ENCODE measurements at places on chromosomes 5 and 9.

DNA sequence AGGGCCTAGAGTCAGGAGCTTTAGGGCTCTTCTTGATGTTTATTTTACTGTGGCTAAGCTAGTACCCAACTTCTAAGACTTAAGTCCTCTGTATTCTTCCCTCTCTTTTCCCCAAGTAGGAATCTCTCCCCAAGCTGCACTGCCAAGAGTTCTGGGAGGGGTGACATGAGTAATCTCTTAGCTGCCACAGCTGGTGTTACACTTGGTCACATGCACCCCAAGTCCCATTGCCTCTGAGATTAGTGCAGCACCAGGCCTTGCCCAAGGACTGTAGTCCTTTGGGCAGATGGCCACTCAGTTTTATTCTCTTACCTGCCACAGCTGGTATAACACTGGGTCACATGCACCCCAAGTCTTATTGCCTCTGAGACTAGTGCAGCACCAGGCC lies 114.7 kb upstream of the RIOK2 start:
- ATAC-seq = no peak

DNA sequence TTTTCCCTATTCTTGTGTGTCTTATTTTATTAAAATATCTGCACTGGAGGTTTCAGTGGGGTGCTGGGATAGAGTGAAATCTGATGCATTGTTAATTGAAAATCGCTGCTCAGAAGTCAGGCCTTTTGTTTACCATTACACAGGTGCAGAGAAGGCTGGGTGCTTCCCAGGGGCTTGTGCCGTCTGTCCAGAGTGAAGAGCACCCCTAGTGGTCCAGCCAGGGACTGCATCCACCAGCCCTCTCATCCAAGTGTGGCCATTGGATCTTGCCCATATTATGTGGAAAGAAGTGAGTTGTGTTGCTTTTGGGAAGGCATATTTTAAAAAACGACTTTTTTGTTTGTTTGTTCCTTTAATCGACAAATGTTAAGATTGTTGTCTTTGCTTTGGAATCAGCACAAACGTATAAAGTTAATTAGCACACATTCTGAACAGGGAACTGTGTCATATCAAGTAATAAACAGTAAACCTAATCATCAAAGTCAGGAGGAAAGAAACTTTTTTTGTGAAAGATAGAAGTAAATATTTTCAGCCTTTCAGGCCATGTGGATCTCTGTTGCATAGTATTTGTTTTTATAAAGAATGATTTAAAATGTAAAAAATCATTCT lies 315.6 kb downstream of the MTRR start:
- peak; percentile 90 for ATAC-seq

DNA sequence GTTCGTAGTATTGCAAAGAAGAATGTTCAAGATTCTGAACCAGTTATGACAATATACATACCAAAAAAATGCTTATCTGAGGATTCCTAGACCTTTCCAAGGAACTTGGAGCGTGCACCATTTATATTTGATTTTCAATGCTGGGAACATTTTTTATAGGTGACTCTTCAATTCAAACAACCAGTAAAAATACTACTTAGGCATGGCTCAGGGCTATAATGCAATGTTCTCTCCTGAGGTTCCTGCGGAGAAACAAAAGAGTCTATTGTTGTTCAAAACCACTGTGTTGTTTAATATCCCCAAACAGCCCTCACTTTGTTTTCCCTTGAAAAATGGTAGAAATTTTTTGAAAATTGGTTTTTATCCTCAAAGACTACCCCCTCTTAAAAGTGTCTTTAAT lies 335.7 kb upstream of the IZUMO3 start:
- no peak for ATAC-seq

DNA sequence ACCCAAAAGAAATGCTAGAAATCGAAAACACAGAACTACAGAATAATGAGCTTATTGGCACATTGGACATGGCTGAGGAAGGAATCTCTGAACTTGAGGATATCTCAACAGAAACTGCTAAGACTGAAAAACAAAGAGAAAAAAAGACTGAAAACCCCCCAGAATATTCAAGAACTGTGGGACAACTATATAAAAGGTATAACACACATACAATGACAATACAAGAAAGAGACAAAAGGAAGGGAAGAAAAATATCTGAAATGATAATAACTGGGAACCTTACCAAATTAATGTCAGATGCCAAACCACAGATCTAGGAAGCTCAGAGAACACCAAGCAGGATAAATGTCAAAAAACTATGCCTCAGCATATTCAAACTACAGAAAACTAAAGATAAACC lies 68.6 kb upstream of the TNPO1 start:
- ATAC-seq = no peak

GRCh38 chr9:137294091-137294680 lies 7.9 kb downstream of the NRARP start:
- peak; percentile 65 for ATAC-seq

GRCh38 chr9:120080849-120081248 lies 499.1 kb downstream of the CDK5RAP2 start:
- no peak for ATAC-seq

- no peak for ATAC-seq
Measured at GRCh38 chr9:115111874-115112273, 6.1 kb downstream of the TNC start.

GRCh38 chr9:37550781-37551180 lies 25.4 kb downstream of the FBXO10 start:
- no peak for ATAC-seq

GRCh38 chr5:126981701-126982100 lies 48.7 kb downstream of the MARCHF3 start:
- no peak for ATAC-seq

DNA sequence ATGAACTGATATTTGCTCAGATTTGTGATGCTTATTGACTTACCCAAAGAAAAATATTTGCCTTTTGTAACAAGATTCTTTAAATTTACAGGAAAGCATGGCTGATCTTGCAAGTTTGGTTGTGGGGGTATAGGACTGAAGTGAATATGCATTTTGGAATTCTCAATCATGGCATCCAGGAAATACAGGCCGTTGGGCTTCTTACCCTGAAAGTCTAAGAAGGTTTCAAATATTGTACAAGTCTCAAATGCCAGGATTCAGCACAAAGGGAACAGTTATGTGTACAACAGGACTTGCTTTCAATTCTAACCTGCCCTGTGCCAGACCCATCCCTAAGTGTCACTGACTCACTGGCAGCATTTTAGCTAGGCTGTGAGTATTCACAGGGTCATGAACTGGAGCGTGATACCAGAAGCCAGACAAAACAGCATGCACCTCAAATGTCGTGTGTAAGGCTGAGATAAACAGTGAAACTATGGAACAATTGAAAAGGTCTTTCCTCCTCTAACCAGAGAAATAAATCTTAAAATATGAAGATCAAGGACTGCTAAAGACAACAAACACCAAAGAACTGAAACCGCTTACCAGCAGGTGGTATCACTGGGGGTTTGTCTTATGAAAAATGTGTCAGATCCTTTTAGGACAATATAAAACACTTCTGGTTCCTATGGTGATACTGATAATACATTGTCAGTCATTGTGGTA lies 168.6 kb upstream of the RGMB start:
- no peak for ATAC-seq

- no peak for ATAC-seq
Measured at GRCh38 chr9:96129747-96130146, 172.2 kb downstream of the HSD17B3 start.

DNA sequence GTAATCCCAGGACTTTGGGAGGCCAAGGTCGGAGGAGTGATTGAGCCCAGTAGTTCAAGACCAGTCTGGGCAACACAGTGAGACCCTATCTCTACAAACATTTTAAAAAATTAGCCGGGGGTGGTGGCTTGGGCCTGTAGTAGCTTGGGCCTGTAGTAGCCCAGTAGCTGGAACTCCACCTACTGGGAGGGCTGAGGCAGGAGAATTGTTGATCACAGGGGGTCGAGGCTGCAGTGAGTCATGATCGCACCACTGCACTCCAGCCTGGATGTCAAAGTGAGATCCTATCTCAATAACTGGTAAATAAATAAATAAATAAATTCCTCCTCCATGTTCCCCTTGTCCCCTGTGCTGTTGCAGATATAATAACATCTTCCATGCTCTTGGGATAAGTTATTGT lies 14.3 kb downstream of the VCAN start:
- ATAC-seq = no peak

DNA sequence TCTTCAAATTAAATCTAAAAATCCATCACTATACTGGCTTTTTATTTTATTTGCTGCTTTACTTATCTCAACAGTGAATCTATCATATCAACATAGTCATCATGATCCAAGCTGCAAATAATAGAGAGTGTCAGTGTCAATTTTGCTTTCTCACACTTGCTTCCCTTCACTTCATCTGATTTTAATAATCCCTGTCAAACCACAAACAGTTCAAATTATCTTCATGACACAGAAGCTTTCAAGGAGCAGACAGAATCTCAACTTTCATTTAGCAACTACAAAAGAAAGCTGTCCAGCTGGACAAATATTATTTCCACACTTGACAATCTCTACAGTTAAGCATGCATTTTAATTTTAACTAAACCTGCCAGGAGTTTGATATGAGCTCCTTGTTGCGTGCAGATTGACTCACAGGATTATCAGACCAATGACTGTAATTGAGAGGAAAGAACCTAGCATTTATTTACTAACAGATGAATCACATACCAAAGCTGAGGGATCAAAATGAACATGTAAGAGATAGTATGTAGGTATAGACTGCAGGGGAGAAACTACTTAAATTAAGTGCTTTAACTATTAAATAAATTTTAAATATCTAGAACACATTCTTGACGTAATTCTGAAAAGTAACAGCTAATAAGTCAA lies 56.0 kb downstream of the KIAA0825 start:
- ATAC-seq = no peak

DNA sequence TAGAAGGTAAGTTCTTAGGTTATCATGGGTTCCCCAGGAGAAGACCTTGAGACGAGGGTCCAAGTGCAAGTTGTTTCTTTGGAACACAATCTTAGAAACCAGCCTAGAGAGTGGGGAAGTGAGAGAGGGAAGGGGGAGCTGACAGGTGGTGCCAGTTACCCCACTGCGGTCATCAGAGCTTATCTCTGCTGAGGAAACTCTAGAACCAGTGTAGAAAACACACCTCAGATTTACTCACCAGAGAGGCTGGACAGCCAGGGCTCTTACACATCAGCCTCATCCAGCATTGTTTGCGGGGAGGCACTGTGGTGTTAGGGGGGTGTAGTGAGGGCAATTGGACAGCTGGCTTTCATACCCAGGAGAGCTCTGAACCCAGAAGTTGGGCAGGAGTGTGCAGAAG lies 206.5 kb upstream of the RAI14 start:
- ATAC-seq = no peak

- ATAC-seq = no peak
Measured at GRCh38 chr5:159095866-159096242, 3.9 kb downstream of the EBF1 start.

- ATAC-seq = no peak
Measured at GRCh38 chr5:76941442-76941841, 11.4 kb upstream of the CRHBP start.

DNA sequence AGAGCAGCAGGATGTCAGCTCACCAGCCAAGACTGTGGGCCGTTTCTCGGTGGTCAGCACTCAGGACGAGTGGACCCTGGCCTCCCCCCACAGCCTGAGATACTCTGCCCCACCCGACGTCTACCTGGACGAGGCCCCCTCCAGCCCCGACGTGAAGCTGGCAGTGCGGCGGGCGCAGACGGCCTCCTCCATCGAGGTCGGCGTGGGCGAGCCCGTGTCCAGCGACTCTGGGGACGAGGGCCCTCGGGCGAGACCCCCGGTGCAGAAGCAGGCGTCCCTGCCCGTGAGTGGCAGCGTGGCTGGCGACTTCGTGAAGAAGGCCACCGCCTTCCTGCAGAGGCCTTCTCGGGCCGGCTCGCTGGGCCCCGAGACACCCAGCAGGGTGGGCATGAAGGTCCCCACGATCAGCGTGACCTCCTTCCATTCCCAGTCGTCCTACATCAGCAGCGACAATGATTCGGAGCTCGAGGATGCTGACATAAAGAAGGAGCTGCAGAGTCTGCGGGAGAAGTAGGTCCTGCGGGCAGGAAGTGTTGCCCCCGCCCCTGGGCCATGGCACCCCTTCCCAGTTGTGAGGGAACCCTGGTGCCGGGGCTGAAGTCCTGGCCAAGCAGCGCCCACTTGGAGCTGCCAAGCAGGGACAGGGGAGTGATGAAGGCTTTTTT lies 108.9 kb downstream of the WNK2 start:
- ATAC-seq = no peak

GRCh38 chr5:75202935-75203334 lies 33.7 kb downstream of the ANKRD31 start:
- no peak for ATAC-seq

GRCh38 chr5:6188344-6188743 lies 190.0 kb downstream of the MED10 start:
- ATAC-seq = no peak

GRCh38 chr5:119655061-119655460 lies 25.7 kb downstream of the FAM170A start:
- ATAC-seq = no peak

Measured in SK-N-SH treated with all-trans-retinoic acid at 6 μM for 48 hours (cell line).